ENCODE measurements at places on chromosomes 6 and 20. TPM values are rescaled to one million over a fixed set of nuclear protein-coding genes. Genes with fewer than 3 reads are reported as not detected.

ADGRF4 gene
- total RNA-seq = not detected

TUBB2B gene
- 93.2 TPM for total RNA-seq

GRCh38 chr6:184161-184700 is 108.1 kb upstream of the DUSP22 start:
- DNase-seq = no peak

DNA sequence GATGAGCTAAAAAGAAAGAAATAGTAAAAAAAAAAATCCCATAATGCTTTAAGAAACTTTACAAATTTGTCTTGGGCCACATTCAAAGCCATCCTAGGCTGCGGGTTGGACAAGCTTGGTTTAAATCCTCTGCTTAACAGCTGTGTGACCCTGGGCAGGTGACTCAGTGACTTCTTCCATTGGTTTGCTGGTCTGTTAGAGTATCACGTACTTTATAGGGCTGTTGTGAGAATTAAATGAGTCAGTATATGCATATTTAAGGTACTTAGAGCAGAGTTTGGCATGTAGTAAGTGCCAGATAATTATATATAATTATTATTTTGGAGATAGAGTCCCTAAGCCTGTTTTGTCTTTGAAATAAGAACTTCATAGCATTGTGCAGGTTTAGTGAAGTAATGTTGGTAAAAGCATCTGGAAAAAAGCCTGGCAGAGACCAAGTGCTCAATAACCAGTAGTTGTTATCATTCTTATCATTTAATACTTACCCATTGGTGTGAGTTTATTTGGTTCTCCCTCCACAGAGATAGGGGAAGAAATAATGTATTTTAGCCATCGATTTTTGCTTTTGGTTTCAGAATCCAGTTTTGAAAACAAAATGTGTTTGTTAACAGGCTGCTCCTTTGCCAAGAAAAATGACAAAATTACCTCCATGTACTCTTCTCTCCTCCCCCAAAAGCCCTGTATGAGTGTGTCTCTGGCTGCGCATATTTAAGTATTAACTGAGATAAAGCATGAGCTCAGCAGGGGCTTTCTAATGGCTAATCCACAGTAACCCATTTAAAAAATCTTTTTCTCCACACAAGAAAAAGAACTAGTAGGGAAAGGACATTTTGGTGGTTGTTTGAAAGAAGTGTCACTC is 67.2 kb downstream of the FOXO3 start:
- no peak for DNase-seq

DNA sequence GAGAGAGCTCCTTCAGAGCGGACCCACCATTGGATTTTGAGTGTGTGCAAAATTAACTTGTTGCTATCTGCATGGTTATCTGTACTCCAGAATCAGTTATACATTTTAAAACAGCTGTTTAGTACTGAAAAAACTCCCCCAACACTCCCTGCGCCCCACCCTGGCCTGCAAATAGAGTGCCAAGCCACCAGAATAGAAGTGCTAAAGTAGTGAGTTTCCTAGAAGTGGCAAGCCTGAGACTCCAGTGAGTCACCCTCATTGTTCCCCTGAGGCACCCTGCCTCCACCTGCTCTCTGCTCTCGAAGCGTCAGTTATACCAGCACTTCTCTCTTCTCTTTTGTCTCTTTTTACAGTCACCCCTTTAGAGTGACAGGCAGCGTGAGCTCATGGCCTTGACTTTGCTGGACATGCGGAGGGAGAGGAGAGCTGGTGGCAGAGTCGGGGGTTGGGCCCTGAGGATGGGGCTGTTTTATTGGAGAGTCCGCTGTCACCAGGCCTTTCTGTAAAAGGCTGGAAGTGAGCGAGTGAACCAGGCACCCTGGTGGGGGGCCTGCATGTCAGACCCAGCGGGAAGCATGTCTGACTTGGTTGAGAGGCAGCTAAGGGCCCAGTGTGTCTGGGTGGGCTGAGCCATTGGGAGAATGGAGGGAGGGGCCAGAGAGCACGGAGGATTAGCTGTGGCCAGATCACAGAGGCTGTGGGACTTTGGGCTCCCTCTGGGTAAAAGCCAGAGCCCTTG is 10.4 kb downstream of the IGF2R start:
- DNase-seq = no peak

Measured in endothelial cell (in vitro differentiated cells).